ENCODE measurements at places on chromosomes 12 and 14.

DNA sequence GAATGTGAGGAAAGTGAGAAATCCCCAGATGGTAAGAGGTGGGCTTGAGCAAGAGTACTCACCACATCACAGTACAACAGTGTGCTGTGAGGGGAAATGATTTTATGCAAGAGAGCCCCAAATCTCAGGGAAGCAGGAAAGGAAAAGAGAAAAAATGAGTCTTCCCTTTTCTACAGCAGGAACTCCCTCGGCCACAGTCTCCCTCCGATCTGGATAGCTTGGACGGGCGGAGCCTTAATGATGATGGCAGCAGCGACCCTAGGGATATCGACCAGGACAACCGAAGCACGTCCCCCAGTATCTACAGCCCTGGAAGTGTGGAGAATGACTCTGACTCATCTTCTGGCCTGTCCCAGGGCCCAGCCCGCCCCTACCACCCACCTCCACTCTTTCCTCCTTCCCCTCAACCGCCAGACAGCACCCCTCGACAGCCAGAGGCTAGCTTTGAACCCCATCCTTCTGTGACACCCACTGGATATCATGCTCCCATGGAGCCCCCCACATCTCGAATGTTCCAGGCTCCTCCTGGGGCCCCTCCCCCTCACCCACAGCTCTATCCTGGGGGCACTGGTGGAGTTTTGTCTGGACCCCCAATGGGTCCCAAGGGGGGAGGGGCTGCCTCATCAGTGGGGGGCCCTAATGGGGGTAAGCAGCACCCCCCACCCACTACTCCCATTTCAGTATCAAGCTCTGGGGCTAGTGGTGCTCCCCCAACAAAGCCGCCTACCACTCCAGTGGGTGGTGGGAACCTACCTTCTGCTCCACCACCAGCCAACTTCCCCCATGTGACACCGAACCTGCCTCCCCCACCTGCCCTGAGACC lies 7.8 kb downstream of the ATN1 start:
- peak; percentile 17 for DNase-seq

- no peak for DNase-seq
Measured at GRCh38 chr14:61749264-61749663, 13.0 kb upstream of the SNAPC1 start.

GRCh38 chr14:102513899-102514772 lies 4.6 kb upstream of the ANKRD9 start:
- DNase-seq: no peak

- no peak for DNase-seq
Measured at GRCh38 chr12:54276368-54276767, 3.6 kb downstream of the CBX5 start.

- no peak for DNase-seq
Measured at GRCh38 chr12:13275241-13276085, 78.9 kb downstream of the EMP1 start.

DNA sequence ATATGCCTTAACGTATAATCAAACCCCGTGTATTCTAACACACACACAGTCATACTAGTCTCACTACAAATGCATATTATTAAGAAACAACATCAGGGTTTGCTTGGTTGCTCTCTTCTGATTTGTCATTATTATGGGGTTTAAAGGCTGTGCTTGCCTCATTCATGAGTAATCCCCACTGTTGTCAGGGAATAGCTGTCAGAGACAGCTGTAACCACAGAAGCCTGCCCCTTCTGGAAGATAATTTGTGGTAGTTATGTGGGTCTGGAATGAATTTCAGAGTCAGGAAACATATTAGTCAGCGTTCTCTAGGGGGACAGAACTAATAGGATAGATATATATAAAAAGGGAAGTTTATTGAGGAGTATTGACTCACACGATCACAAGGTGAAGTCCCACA lies 456.9 kb upstream of the TMEM132C start:
- DNase-seq: no peak

- DNase-seq: no peak
Measured at GRCh38 chr12:14387219-14387871, 21.9 kb downstream of the ATF7IP start.

All from SK-N-SH (cell line).